ENCODE measurements at places on chromosomes 12 and 14.

GRCh38 chr12:9378430-9378835, 170.2 kb upstream of the PZP start:
- DNase-seq: no peak

DNA sequence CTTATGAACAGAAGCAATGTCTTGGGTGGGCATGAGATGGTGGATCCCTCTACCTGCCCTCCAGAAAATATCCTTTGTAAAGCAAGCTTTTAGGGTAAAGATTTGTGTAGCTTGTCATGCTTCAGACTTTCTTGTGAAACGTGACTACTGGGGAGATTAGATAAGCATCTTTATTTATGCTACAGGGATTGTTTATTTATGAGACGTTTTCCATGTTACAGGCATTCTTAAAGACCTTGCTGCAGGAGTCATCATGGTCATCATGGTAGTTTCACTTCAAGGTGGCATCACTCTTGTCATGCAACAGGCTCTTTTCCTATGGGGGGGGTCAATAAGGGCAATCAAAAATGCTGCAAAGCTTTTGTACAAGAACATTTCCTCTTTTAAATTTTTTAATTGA, 8.2 kb upstream of the MIS18BP1 start:
- DNase-seq: no peak

GRCh38 chr14:68404652-68405183, 388.1 kb downstream of the ZFP36L1 start:
- DNase-seq: no peak

GRCh38 chr14:92780444-92781232, 13.5 kb upstream of the GOLGA5 start:
- DNase-seq: no peak

All from activated CD4-positive, alpha-beta T cell treated with anti-CD3 and anti-CD28 coated beads for 24 hours (primary cell).